ENCODE measurements at places on chromosomes 13 and 19.
A peak's percentile ranks its signal among the peaks of the same experiment; 100 is the strongest.

DNA sequence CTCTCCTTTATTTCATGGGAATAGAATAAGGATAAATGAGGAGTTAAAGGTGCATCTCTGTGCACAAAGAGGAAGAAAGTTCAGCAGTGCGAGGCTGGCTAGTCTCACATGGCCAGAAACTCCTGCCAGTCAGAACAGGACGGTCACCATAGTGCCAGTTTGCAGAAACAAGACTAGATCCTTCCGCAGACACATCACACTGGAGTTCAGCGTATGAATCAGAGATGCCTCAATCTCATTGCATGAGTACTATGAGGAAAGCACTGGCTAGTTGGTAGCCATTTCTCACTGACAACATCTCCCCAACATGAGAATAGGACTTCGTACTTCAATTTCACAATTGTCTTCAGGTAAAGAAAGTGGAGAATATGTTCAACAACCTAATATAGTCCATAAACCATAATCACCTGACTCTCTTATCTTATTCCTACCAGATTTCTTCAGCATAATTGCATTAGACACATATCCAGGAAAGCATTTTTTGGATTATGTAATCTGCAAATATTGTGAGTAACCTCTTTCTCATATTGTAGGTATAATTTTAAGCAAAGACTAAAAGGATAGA is 34.9 kb downstream of the RXFP2 start:
- no peak for DNase-seq

- DNase-seq, result peak; percentile 43
Observed at GRCh38 chr19:4456843-4457653, 546 bp downstream of the UBXN6 start.

GRCh38 chr19:44891016-44891882 is at the start of gene TOMM40:
TOMM40 (plus strand) TSS chr19:44891254; CDS start chr19:44891416, 162 bp downstream.
- DNase-seq, result no peak

- no peak for DNase-seq
Observed at GRCh38 chr19:56086671-56087430, 34.2 kb downstream of the ZNF787 start.

GRCh38 chr13:31322702-31323405 is 123.1 kb downstream of the B3GLCT start:
- no peak for DNase-seq

DNA sequence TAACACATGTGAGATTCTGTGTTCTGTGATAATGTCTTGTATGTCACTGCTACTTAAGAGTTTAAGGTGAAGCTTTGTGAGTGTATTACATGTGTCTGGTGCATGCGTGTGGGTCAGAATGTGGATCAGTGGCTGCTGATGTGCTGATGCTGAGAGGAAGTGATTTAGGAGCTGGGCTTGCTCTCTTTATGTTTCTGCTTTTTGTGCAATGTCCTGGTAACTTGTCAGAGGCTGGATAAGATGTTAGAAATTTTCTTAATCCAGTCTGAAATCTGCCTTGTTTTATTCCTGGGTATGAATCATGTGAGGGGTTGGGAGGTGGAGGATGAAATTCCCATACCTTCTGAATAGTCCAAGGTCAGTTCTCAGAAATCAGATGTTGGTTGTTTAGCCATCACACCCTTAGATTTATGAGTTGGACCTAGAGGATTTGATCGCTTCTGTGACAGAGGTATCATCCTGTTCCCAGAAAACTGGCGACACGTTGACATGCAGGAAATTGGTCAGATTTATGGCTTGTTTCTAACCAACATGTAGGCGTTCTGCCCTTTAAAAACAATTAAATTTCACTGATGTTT is 24.5 kb upstream of the CXCL17 start:
- DNase-seq, result no peak

DNA sequence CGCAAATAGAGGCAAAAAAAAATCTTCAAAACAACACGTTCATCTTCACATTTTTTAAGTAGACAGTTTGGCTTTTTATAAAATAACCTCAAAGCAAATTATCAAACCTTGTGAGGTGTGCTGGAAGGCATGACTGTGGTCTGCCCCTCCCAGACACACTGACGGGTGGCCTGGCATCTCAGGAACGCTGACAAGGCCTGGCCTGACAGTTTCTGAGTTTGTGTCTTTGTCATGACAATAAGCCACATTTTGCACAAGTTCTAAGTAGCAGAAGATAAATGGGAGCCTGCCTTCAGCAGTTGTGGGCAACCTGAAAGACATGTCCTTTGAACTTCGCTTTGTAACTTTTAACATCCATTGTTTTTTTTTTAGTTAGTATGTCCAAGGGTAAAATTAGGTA is 38.5 kb downstream of the SOX21 start:
- DNase-seq, result no peak

- no peak for DNase-seq
Observed at GRCh38 chr19:41604831-41605230, 22.0 kb downstream of the CEACAM4 start.

DNA sequence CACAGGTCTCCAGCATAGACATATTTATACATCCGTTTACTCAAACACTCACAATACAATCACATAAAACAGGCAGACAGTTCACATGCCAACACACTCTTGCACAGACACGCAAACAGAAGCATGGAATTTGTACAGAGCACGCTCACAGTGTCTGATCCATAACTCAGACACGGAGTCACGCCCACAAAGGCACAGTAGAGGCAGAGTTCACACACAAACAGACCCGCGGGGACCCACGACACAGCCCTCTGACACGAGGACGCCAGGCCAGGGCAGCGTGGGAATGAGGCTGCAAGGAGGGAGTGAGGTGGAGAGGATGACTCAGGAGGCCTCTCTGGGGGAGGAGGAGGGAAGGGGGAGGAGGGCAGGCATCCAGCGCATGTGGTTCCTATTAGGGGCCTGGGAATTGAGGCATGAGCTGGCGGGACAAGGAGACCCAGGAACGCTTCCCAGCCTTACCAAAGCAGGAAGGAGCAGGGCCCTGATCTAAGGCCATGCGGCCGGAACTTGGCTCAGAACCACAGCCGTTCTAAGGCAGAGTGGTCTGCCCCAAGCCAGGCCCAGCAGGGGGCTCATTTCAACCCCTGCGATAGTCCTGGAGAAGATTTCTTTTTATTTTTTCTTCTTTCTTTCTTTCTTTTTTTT is 9.1 kb upstream of the OLFM2 start:
- DNase-seq, result no peak

GRCh38 chr13:90135558-90135957 is 1211.9 kb upstream of the MIR17HG start:
- DNase-seq, result no peak
